ENCODE measurements at places on chromosomes 2 and 18.
A peak's percentile ranks its signal among the peaks of the same experiment; 100 is the strongest.

GRCh38 chr2:109368798-109369197, 239.8 kb downstream of the SH3RF3 start:
- DNase-seq: no peak

- peak; percentile 57 for DNase-seq
Measured at GRCh38 chr2:4745056-4745991, 946.9 kb upstream of the SOX11 start.

DNA sequence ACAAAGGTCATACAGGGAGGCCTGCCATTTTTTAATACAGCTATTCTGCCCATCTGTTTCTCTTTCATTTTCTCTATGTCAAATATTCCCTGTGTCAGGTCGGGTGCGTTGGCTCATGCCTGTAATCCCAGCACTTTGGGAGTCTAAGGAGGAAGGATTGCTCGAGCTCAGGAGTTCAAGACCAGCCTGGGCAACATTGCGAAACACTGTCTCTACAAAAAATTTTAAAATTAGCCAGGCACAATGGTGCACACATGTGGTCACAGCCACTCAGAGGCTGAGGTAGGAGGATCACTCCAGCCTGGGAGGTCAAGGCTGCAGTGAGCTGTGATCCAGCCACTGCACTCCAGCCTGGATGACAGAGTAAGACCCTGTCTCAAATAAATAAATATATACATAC, 34.7 kb downstream of the TMEM37 start:
- no peak for DNase-seq

DNA sequence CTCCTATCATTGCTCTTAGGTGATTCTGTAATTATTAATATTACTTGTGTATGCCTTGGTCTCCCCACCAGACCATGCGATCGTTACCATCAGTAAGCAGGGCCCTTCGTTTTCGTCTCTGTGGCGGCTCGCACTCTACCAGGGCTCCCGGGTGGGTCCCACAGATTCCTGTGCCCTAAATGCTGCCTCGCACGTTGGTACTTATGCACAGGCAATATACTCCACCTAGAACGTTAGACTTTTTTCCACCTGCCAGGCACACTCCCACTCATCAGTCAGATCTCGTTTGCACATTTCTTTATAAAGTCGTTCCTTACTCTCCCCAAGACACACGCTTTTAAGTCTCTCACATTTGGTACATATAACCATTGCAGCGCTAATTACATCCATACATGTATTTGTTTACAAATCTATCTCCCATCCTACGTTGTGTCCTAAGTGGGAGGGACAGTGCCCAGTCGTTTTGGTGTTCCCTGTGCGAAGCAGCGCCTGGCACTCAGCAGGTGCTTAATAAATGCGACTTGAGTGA, 901 bp downstream of the FEZ2 start:
- no peak for DNase-seq
